ENCODE measurements at places on chromosomes 7 and 10.

DNA sequence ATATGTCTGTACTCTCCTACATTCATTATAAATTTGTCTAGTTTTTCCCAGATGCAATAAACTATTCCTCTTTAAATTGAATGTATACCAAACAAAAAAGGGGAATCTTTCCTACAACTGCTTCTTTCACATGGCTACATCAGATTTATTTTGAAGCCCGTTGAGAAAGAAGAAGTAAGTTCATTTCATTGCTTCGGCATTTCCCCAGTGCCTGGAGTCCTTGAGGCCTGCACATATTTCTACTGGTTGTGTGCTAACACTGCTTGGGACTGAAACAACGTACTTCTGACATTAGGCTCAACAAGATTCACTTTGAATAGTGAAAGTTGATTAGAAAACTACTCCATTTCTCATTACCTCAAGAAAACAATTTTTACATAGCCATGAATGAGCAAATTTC, 201.7 kb downstream of the PHF14 start:
- no peak for DNase-seq

GRCh38 chr7:78326189-78326588, 527.6 kb downstream of the PHTF2 start:
- DNase-seq: no peak

DNA sequence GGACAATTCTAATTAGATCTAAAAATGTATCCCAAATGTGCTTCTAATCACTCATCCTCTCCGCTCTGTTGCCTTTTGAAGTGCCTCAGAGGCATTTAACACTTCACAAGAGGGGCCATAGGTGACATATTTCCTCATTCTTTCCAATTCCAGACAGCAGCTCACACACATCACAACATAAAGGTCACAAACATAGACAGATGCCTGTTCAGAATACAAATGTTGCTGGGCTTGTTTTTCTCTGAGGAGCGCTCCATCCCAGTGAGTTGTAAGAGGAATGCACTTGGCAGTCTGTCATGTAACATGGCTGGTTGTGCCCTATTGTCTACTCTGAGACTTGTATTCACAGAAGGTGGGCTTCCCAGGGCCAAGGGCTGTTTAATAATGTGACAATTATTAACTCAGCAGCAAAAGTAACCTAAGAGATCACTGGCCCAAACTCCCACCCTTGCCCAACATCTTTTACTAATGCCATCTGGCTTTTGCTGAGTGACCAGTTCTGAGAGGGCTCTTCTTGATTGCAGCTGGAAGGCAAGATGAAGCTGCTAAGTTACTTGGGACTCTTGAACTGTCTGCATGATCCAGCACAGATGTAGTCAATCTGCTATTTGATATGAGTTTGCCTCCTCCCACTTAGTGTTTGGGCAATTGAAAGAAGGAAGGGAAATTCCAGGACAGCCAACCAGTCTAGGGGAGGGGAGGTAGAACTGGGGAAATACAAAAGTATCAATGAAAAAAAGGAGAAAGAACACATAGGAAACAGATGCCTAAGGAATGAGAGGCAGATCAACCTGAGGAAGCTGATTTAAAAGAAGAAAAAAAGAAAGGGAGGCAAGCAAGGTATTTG, 13.6 kb downstream of the PON2 start:
- DNase-seq: peak; percentile 30

GRCh38 chr7:96076350-96076707, 245.6 kb downstream of the SLC25A13 start:
- peak; percentile 5 for DNase-seq

GRCh38 chr7:73569042-73569608, 9.3 kb downstream of the TBL2 start:
- no peak for DNase-seq

GRCh38 chr10:84310470-84310869, 17.9 kb upstream of the CCSER2 start:
- DNase-seq: no peak

DNA sequence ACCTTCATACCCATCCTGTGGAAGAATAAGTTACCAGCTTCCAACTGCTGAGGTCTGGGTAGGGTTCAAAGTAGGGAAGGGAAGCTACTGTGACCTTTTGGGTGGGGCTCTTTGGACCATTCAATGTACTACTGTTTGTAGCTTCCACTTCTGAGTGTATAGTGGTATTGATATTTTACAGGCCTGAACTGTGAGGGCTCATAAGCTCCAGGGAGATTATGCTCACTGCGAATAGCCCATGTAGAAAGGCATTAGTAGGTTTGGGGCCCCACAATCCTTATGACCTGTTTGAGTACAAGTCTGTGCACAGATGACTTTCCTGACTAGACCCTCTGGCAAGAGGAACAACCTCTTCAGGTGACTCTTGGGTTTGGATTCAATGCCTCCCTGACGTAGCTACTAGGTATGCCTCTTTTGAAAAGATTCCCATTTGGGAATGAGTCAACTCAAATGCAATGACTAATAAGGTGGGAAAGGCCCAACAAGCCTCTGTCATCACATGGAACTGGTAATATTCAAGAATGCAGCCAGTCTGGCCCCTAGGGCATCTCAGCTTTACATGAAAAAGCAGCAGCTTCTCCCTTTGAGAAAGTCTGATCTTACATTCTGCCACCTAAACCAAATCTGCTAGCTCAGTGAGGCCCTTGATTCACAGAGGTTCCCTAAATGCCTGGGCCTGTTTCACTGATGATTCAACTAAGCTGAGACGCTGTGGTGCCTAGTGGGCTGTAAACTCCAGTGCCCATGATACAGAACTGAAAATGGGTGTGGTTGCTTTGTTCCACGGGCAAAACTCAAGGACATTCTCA, 79.8 kb downstream of the ABI1 start:
- DNase-seq: peak; percentile 57

DNA sequence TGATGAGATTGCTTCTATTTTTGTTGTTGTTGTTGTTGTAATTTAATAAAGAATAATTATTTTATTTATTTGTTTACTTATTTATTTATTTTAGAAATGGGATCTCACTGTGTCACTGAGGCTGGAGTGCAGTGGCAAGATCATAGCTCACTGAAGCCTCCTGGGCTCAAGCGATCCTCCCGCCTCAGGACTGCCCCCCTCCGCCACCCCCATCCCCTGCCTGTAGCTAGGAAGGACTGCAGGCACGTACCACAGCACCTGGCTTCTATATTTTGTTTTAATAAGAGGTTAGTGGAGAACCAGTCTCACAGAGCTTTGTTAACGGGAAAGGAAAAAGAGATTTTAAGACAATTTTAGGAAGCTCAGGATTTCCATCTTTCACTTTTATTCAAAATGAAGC, 19.5 kb upstream of the SMC3 start:
- DNase-seq: no peak

GRCh38 chr7:156554488-156554887, 86.1 kb upstream of the RNF32 start:
- no peak for DNase-seq

- DNase-seq: no peak
Measured at GRCh38 chr10:70130878-70131559, 1.6 kb downstream of the AIFM2 start.
